ENCODE measurements at places on chromosomes 1 and 21.

- peaks cover 6% of the 10 kb centered on the region for H3K4me1 ChIP-seq
- no peaks in the 10 kb centered on the region for H3K36me3 ChIP-seq
- no peak overlapping the region for H3K4me3 ChIP-seq
- no peak for DNase-seq
- H3K27ac ChIP-seq, result no peak overlapping the region
These were observed 42.7 kb downstream of the TAS1R2 start for GRCh38 chr1:18816808-18817207.

DNA sequence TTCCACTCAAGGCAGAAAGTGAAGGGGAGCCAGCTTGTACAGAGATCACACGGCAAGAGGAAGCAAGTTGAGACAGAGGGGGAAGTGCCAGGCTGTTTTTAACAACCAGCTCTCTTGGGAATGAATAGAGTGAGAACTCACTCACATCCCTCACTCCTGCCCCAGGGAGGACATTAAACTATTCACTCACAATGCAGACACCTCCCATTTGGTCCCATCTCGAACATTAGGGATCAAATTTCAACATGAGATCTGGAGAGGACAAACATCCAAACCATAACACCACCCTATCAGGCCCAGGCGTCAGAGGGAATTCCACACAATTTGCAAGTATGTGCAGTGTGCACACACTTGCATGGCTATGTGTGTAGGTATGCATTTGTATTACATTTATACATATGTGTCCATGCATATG lies 62.7 kb downstream of the DMAP1 start:
- no peaks in the 10 kb centered on the region for H3K27me3 ChIP-seq
- no peak overlapping the region for H3K27ac ChIP-seq
- peaks cover 2% of the 10 kb centered on the region for H3K36me3 ChIP-seq
- H3K4me3 ChIP-seq, result no peak overlapping the region
- no peak for DNase-seq

- no peaks in the 10 kb centered on the region for H3K27me3 ChIP-seq
- no peak overlapping the region for H3K27ac ChIP-seq
- peaks cover 23% of the 10 kb centered on the region for H3K4me1 ChIP-seq
- no peaks in the 10 kb centered on the region for H3K36me3 ChIP-seq
These were observed 7.4 kb downstream of the SCAF4 start for GRCh38 chr21:31724552-31724951.

- H3K4me3 ChIP-seq, result no peak within 1 kb of the TSS
- no peaks in the 10 kb centered on the region for H3K27me3 ChIP-seq
- no peak for DNase-seq
- peaks cover 5% of the 10 kb centered on the region for H3K36me3 ChIP-seq
- H3K27ac ChIP-seq, result no peak within 1 kb of the TSS
These were observed at the start of gene TMEM82 for GRCh38 chr1:15742339-15742801. Gene TMEM82, plus strand, starts transcription at chr1:15742499. Its CDS starts 61 bp downstream, at chr1:15742560.

- peak overlapping the region; percentile 77 for H3K27ac ChIP-seq
- peak overlapping the region; percentile 38 for H3K4me3 ChIP-seq
- H3K4me1 ChIP-seq, result peaks cover 51% of the 10 kb centered on the region
- DNase-seq, result peak; percentile 33
- peaks cover 3% of the 10 kb centered on the region for H3K36me3 ChIP-seq
These were observed 809 bp downstream of the SYT11 start for GRCh38 chr1:155859881-155860871.

- peak overlapping the region; percentile 87 for H3K27ac ChIP-seq
- peaks cover 10% of the 10 kb centered on the region for H3K4me1 ChIP-seq
- H3K27me3 ChIP-seq, result no peaks in the 10 kb centered on the region
These were observed 853 bp upstream of the DOP1B start for GRCh38 chr21:36155603-36156338.
